ENCODE measurements at places on chromosomes 1 and 21.

GRCh38 chr1:244735876-244736561, 83.1 kb downstream of the DESI2 start:
- no peak for DNase-seq

DNA sequence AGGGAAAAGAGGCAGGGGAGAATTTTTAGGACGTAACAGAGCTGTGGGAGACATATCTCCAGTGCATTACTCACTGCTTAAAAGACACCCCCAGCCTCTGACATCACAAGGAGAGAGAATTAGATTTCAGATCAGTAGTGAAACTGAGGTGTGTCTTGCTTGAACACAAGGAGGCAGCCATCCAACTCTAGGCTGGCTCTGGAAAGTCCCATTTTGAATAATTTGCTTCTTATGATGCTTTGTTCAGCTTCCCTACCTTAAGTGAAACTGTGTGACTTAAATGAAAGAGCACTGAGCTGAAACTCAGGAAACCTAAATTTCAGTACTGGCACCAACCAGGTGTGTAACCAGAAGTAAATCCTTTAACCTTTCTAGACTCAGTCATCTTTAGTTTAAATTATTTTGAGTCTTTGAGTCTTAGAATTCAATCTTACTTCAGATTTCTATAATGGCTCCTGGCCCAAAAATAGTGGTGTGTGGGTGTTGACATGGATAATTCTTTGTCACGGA, 251.6 kb upstream of the SGIP1 start:
- peak; percentile 99 for DNase-seq

GRCh38 chr1:212920246-212920645, 30.1 kb upstream of the VASH2 start:
- DNase-seq, result peak; percentile 30

GRCh38 chr1:87203904-87204303, 124.8 kb upstream of the LMO4 start:
- DNase-seq, result no peak

DNA sequence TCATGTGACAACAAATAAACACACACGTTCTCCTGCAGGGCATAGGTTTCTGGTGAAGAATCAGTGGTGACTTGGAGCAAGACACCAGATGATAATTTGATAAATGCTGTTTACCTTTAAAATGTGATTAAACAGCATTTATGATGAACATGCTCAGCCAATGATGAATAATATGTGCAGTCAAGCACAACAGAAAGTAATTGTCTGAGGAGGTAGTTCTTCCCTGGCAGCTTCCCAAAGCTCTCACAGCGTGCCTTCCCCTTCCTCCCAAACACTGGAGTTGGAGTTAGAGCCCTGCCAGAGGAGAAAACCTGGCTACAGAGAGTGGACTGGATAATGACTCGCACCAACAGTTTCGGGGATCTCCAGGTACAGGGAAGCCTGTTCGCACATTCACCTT, 463.5 kb downstream of the SMYD3 start:
- DNase-seq, result no peak

- no peak for DNase-seq
Measured at GRCh38 chr21:30613836-30614235, at the start of gene KRTAP6-1. Gene KRTAP6-1, minus strand, starts transcription at chr21:30613930. Its CDS starts 26 bp downstream, at chr21:30613904.
